ENCODE measurements at places on chromosomes 3 and 15. TPM values are rescaled to one million over a fixed set of nuclear protein-coding genes. Genes with fewer than 3 reads are reported as not detected.

DNA sequence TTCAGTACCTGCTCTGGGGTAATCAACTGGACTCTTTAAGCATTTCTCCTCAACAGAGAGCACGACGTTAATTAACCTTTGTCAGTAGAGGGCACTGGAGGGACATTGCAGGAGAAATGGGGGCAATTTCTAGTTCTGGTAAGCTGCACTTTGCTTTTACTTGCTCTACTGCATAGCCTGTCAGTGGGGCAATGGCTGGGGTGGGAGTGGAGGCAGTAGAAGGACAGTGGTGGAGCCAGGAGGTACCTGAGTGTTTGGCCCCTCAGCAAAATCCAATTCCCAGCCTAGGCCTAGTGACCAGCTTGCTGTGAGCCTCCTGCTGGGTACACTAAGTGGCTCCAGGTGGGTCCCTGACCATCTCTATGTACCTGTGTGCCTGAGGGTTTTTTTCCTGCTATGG, 18.3 kb upstream of the MED12L start:
- no peak for DNase-seq

ENTPD3 gene
- polyA plus RNA-seq = 2.4 TPM

DNA sequence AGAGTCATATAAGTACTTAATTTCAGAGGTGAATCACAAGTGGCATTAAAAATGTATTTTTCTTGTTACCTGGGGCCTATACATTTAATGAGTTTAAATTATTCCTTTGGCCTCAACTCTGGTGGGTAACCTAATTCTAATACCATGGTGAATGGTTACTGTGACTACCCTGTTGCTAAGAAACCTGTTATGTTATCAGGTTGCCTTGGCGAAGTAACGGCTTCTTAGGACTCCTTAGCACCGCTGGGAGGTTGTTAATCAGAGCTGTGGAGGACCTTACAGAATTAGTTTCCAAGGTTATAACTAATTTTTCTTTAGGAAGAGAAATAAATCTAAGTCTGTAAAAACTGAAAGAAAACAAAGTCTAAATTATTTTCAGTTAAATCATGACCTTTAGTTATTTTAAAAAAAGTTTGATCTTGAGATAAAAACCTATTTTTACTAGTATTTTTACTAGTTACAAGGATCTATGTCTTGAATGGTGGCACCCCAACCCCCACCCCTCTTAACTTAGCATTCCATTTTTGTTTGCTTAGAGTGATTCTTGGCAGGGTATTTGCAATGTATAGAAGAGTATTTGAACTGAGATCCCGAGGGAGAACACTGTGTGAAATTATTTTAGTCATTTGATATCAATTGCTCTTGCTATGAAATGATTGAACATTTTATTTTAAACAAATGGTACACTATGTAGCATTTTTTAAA, 155.5 kb downstream of the FNDC3B start:
- DNase-seq = no peak

- DNase-seq = no peak
Observed at GRCh38 chr15:84878504-84878903, 6.0 kb upstream of the SLC28A1 start.

MEF2A gene
- polyA plus RNA-seq = 64.4 TPM

DNA sequence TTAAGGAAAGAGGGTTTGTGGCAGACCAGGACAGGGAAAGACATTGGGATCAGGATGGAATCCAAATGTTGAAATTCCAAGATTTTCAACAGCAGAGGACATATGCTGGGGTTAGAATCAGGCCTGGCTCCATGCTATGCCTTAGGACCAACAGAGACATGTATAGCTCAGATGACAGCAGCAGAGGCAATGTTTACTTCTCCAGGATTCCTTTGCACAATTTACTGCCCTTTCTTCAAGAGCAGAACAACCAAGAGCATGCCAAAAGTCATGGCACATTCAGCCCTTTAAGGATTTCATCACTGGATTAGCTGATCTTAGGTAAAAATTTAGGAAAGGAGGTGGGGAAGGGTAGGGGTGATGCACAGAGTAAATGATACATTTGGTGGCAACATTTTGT, 69.6 kb upstream of the GSK3B start:
- no peak for DNase-seq

GRCh38 chr3:196220587-196220986, 4.3 kb downstream of the SLC51A start:
- no peak for DNase-seq

- DNase-seq = no peak
Observed at GRCh38 chr15:39183164-39183881, 397.6 kb upstream of the THBS1 start.

COL8A1 gene
- polyA plus RNA-seq = 9.8 TPM

WNT5A gene
- 43.5 TPM for polyA plus RNA-seq

TNFSF10 gene
- polyA plus RNA-seq = 51.1 TPM

GRCh38 chr3:189143321-189143720, 28.4 kb upstream of the TPRG1 start:
- DNase-seq = no peak

LINGO1 gene
- 13.2 TPM for polyA plus RNA-seq

SLC22A13 gene
- polyA plus RNA-seq = 1.2 TPM

Data from left renal pelvis (tissue), 4 donors.